ENCODE measurements at places on chromosomes 12 and 14.

DNA sequence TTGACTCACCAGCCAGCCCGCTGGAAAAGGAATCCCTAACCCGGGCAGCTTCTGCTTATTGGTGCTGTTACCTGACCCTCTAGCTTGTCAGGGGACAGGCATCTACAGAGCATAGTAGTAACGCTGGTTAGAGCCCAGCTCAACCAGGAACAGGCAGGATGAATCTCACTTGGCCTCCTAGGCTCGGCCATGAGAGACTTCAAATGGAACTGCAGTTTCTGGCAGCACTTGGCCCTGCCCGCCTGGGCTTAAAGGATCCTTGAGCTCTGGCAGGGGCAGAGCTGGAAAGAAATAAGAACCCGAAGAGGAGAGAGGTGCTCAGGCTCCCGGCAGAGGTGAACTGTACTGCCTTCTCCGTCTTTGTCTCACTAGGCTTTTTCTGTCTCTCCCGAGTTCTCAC lies 2.3 kb upstream of the LHX5 start:
- DNase-seq, result no peak

DNA sequence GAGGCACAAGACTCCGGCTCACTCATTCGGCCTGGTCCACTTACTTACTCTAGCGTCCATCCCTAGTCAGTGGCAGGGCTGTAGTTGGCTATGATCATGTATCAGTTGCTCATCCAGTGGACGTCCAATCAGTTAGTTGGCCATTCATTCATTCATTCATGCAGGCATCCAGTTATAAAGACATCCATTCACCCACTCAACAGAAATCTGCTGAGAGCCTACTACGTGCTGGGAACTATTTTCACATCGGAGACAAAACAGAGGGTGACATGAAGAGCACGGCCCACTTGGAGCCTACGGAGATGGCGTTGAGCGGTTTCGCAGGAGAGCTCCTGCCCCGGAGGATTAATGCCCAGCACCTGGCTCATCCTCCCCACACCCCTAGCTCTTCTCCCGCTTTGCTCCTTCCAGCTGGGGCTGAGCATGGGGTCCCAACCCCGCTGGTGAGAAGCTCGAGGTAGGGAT lies 49.7 kb downstream of the SNAPC1 start:
- DNase-seq, result no peak

DNA sequence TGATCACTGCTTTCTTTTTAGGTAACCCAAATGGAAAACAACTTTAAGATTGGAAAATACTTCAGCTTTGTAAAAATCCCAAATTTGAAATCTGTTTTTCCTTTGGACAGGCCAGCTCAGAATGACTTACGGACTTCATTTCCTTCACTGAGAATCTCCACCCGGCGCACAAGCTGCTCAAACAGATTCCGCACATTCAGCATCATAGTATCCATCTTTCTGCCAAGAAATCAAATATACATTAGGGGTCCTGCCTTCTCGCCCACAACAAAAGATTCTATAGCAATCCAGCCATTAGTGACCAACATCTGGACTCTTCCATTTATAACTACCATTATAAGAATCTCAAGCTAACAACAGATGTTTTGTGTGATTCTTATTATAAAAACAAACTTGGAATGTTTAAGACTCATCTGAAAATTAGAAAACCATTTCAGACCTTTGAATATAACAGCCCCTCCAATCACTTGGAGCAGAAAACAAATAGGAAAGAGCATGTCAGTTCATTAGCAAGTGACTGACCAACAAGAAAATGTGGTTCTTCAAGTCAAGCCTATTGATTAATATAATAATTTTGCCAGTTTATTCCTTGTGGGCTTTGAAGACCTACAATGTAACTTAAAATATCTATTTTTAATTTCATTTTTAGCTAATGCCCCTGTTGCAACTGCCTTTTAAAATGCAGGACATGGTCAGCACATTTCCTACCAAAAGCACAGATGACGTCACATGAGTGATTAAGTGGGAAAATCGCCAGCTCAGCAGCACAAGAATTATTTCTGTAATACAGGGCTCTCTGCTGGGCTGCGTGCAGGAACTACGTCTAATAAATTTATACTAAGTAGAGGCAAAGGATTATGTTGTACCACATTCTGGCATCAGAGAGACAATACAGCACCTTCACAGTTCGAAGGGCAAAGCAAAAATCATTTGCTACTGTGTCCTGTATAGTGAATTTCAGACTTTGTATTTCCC lies 8.5 kb downstream of the RACGAP1 start:
- DNase-seq, result no peak

DNA sequence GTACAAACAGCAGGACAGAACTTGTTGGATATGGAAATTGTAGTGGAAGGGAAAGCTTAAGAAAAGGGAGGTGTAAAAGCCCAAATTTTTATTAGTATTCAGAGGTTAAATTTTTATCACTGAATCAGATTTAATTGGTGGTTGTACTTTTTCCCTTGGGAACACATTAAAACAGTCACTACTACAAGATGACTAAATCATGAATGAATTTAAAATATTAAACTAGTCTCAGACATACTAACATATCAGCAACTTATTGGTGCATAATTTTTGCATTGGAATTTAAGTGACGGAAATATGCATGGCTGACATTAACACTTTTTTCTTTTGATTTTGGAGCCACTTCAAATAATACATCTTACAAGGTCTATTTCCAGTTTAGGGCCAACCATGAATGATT lies 27.6 kb downstream of the SAMD4A start:
- no peak for DNase-seq

GRCh38 chr14:102962111-102962627 lies 39.7 kb downstream of the AMN start:
- DNase-seq, result no peak

DNA sequence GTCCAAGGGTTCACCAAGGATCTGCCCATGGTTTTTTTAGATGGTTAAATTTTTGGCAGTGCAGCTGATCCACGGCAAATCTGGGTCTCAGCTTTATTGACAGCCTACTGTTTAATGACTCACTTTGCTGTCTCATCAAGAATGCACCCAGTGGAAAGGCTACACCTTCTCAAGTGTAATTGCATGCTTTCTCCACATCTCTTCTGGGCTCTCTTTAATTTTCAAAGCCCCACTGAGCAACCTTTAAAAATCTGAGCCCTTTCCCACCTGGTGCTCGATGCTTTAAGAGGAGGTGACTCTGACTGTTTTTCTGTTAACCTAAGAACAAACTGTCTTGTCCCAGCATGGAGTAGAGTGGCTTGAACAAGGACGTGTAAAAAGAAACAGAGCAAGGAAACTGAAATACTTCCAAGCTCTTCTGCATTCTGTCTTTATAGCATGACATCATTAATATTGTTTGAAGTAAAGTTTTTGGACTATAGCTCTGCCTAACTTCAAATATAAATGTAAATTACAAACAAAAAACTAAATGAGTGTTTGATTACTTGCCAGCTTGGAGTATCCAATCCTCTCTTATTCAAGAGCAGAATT lies 214.2 kb upstream of the KRR1 start:
- peak; percentile 57 for DNase-seq

DNA sequence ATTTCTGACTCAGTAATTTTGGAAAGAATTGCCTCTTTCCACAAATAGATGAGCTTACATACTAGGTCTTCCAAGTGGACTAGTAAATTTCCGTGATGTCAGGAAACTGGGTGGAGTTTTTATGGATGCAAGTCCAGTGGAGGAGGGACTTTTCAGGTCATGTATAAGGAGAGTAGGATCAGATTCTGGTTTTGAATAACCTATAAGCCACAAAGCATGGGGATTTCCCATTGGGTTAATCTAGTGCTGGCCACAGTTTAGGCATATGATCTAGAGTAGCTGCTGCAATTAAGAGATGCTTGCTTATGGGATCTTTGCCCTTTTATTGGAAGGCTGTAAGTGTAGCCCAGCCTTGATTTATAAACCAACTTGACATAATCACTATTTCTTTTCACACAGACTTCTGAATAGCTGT lies 33.8 kb downstream of the STK38L start:
- DNase-seq, result no peak

DNA sequence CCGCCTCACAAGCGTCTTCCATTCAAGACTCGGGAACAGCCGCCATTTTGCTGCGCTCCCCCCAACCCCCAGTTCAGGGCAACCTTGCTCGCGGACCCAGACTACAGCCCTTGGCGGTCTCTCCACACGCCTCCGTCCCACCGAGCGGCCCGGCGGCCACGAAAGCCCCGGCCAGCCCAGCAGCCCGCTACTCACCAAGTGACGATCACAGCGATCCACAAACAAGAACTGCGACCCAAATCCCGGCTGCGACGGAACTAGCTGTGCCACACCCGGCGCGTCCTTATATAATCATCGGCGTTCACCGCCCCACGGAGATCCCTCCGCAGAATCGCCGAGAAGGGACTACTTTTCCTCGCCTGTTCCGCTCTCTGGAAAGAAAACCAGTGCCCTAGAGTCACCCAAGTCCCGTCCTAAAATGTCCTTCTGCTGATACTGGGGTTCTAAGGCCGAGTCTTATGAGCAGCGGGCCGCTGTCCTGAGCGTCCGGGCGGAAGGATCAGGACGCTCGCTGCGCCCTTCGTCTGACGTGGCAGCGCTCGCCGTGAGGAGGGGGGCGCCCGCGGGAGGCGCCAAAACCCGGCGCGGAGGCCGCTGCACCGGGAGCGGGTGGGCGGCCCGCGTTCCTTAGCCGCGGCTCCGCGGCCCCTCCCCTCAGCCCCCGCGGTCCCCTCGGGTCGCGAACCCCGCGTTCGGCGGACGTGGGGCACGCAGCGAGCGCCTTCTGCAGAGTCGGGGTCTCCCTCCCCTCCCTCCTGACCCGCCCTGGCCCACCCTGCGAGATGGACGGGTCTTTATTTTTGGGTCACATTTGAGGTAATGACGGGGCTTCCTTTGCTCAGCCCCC lies at the start of gene UBC:
Gene UBC (minus strand): TSS at position 259 of the 847 bp plus-strand sequence. CDS start 879 bp downstream, outside the sequence.
- DNase-seq, result peak; percentile 88

GRCh38 chr12:32124637-32125036 lies 18.0 kb downstream of the BICD1 start:
- DNase-seq, result no peak

DNA sequence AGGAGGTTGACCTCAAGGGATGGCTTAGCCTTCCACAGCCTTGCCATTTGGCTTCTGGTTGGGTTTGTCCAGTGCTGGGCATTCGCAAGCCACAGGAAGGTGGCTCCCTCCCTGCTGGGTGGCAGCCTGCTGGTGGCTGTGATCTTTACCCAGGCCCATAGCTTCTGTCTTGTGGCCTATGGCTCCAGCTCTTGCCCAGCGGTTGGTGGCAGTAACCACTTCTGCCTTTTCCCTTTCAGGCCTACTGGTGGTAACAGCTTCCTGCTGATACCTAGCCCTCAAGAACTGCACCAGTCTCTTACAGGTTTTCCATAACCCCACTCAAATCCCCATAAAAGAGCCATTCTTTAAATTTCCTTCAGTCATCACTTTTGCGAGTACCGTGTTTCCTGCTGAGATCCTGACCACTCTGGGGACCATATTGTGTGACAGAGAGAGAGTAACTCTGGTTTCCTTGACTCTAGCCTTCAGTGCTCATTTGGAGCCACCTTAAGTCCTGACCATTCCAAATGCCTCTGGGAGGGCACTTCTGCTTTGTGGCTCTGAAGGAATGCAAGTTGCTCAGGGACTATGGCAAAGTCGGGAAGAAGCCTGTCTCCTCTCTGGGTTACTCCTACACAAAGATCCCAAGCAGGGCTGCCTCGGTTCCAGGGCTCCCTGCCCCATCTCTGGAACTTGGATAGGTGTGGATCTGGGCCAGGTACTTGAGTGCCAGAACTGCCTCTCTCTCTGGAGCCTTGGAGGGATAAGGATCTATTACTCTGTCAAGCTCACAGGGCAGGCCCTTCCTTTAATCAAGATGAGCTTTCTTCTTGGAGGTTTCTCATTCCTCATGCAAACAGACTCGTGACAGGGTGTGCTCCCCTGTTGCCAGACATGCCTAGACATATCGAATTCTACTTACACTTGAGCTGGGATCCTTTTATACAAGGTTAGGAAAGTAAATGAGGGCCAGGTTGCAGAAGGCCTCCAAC lies 2.9 kb upstream of the NYNRIN start:
- DNase-seq, result peak; percentile 15

- no peak for DNase-seq
These were observed 569 bp upstream of the RGS6 start for GRCh38 chr14:71931492-71932228.

DNA sequence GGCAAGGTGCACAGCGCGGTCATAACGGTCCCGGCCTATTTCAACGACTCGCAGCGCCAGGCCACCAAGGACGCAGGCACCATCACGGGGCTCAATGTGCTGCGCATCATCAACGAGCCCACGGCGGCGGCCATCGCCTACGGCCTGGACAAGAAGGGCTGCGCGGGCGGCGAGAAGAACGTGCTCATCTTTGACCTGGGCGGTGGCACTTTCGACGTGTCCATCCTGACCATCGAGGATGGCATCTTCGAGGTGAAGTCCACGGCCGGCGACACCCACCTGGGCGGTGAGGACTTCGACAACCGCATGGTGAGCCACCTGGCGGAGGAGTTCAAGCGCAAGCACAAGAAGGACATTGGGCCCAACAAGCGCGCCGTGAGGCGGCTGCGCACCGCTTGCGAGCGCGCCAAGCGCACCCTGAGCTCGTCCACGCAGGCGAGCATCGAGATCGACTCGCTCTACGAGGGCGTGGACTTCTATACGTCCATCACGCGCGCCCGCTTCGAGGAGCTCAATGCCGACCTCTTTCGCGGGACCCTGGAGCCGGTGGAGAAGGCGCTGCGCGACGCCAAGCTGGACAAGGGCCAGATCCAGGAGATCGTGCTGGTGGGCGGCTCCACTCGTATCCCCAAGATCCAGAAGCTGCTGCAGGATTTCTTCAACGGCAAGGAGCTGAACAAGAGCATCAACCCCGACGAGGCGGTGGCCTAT lies 875 bp downstream of the HSPA2 start:
- DNase-seq, result no peak

DNA sequence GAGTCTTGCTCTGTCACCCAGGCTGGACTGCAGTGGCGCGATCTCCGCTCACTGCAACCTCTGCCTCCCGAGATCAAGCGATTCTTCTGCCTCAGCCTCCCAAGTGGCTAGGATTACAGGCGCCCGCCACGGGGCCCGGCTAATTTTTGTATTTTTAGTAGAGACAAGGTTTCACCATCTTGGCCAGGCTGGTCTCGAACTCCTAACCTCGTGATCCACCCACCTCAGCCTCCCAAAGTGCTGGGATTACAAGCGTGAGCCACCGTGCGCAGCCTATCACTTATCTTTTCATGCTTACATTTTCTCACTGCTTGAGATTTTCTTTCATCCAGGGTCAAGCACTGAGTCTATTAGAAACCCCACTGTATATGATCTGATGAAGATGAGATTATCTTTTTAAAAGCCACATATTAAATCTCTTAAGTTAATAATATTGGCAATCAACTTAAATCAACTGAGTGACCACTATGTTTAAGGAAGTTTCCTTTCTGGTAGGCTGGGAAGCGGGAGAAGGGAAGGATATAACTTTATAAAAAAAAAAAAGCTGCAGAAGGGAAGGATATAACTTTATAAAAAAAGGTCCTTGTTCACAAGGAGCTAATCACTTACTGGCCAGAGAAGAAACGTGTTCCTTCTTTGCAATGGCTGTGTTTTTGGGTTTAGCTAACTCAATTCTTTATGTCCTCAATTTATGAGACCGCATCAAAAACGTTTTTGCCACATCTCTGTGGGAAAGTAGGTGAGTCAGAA lies 1.3 kb upstream of the MDM2 start:
- peak; percentile 9 for DNase-seq

DNA sequence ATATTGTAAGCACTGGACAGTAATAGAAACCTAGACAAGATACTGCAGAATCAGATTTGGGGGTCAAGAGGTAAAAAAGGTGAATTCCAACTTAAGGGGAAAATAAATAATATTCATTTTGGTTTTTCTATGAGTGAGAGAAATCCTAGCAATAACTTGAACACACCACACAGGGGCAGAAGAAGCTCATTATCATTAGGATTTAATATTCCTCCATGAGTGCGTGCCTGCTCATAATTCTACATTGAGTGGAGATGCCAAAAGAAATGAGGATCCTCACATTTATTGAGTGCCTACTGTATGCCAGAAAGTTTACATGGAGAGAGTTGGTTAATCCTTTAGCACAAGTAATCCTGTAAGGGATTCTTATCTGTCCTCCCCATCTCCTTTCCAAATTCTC lies 40.5 kb upstream of the C14orf132 start:
- no peak for DNase-seq
